ENCODE measurements at places on chromosomes 13 and 19.

DNA sequence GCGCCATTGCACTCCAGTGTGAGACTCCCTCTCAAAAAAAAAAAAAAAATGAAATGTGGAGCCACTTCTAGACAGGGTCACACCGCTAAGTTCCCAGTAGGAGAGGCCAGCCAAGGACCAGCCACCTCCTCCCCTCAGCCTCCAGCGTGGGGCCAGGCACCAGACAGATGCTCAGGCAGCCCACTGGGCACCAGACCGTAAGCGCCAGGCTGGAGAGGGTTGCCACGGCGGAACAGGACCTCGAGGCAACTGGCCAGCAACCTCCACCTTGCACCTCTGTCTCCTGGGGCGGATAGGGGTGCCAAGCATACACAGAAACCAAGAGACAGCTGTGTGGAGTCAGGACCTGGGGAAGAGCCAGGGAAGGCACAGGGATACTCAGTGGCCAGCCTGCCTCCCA, 3.7 kb downstream of the PEPD start:
- no peak for DNase-seq

GRCh38 chr13:76216729-76217128, 580.6 kb downstream of the LMO7 start:
- DNase-seq: no peak

- DNase-seq: no peak
These were observed 96.3 kb upstream of the FNDC3A start for GRCh38 chr13:48879432-48879831.

DNA sequence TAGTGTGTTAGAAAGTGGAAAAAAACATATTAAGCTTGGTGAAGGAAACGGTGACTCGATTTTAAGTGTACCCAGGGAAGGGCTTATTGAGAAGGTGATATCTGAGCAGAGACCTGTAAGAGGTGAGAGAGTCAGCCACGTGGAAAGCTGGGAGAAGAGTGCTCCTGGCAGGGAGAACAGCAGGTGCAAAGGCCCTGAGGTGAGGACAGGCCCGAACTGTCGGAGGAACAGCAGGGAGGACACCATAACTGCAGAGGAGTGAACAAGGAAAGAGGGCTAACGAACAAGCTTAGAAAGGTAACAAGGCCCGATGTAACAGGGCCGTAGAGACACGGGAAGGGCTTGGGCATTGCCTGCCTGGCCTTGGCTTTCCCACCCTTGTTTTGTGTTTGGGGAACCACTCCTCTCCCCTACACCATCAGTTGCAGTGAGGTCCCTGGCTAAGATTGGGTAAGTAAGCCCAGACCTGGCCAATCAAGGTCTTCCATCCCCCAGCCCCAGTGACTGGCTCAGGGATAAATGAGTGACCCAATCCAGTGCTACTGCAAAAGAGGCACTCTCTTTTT, 7.3 kb downstream of the ATP4A start:
- no peak for DNase-seq

GRCh38 chr13:110099922-110100321, 207.0 kb downstream of the COL4A1 start:
- DNase-seq: no peak

All from neuronal stem cell (in vitro differentiated cells).